ENCODE measurements at places on chromosomes 16 and 17.

GRCh38 chr16:14088155-14088753 lies 17.1 kb downstream of the MRTFB start:
- DNase-seq, result no peak

DNA sequence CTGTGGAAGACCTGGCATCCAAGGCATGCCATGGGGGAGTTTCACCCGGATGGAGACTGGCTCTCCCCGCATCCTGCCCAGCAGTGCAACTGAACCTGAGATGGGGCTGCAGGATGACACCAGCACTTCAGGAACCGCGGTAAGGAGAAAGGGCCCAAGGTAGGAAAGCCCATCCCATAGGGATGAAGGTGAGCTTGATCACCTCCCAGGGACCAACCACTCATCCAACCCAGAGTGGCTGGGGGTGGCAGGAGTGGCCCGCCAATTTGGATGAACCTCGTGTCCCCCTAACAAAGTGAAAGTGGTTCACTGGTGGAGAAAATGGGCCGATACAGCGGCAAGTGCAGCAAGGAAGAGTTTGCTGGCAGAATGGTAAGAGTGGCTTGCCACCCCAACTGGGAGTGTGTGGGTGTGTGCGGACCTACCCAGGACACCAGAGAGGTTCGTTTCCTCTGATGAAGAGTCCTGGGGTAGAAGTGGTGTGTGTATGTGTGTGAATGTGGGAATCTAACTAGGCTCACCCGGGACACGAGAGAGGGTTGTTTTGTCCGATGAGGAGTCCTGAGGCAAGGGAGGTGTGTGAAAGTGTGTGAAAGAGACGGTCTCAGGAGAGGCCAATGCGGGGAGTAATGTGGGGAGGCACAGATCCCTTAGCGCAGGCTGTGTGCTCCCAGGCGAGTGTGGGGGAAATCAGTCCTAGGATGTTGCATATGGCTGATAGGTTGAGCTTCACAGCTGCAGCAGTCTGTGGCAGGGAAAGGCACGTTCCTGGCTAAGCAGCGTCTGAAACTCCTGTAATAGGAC lies 22.6 kb downstream of the ACSM1 start:
- peak; percentile 16 for DNase-seq

DNA sequence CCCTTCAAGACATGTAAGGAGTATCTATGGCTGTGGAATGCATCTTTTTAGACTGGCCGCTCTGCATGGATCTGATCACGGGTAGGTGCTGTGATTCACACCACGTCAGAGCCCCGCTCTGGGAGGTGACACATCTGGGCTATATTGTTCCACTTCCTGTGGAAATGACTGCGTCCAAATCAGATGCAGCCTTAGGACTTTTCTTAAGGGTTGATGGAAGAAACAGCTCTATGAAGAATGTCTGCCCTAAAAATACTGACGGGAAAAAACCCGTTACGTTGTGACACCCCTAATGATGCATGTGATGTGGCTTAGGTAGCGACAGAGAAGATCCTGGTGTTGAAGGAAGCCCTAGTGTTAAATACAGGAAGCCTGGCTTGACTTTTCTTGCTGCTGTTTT lies 12.2 kb downstream of the BANP start:
- no peak for DNase-seq

DNA sequence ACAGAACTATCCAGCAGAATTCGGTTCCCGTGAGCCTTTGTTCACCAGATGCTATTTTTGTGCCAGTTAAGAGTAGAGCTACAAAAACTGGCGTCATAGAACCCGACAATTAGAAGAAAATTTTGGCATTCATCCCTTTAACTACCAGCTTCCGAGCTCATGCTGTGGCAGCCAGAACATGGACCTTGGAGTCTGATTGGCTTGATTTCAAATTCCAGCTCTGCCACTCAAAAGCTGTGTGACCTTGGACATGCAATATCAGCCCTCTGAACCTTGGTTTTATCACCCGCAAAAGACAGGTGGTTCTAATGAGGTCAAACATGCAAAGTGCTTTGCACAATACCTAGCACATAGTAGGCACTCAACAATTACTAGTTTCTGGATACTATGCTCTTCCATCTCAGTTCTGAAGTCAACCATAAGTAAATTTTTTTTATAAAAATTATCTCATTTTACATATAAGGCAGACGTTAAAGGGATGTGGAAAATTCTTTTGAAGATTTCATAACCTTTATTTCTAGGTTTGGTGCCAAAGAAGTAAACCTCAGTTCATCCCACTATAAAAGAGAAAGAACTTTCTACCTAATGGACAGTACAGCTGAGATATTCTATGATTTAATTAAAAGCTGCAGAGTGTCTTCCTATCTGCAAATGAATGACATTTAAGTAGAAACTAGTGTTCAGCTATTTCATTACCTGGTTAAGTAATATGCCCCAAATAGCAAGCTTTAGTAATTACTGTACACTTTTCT lies 331.5 kb downstream of the HAPSTR1 start:
- no peak for DNase-seq

- no peak for DNase-seq
Observed at GRCh38 chr16:88511906-88512305, 58.3 kb upstream of the ZC3H18 start.

GRCh38 chr17:49887086-49887743 lies 39.3 kb upstream of the TAC4 start:
- no peak for DNase-seq

DNA sequence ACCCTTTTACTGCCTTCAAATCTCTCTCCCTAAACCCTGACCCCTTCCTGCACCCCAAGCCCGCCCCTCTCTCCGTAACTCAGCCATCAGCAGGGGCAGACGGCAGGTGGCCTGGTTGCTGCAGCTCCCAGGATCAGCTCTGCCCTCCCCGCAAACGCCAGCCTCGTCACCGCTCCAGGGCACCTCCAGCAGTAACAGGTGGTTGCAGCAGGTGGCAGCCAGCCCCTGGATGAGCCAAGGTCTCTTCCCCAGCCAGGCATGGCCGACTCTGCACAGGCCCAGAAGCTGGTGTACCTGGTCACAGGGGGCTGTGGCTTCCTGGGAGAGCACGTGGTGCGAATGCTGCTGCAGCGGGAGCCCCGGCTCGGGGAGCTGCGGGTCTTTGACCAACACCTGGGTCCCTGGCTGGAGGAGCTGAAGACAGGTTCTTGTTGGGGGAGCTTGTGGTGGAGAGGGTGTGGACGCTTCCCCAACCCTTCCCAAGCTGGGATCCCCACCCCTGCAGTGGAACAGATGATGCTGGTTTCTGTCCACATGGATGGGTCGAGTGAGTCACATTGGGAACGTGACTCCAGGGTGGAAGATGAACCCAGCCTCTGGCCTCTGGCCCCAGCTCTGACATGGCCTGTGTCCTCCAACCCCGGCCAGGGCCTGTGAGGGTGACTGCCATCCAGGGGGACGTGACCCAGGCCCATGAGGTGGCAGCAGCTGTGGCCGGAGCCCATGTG lies 558 bp downstream of the HSD3B7 start:
- peak; percentile 38 for DNase-seq

DNA sequence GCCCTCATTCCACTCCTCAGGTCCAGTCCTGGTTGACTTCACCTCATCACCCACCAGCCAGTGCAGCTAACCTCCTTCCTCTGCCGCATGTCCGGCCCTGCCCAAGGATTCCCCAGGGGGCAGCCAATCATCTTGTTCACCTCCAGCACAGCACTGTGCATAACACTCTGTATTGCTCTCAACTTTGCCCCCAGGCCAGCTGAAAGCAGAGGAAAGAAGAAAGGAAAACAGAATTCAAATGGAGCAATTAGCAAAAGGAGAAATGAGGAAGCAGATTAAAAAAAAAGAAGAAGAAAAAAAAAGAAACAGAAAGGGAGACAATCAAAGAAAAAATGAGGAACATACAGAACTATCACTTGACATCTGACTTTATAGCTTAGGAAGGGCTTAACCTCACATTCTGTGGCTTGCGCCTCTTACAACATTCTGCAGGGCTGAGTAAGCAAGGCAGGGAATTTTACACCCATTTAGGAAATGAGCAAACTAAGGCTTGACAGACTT lies 26.1 kb downstream of the GAS7 start:
- peak; percentile 92 for DNase-seq

DNA sequence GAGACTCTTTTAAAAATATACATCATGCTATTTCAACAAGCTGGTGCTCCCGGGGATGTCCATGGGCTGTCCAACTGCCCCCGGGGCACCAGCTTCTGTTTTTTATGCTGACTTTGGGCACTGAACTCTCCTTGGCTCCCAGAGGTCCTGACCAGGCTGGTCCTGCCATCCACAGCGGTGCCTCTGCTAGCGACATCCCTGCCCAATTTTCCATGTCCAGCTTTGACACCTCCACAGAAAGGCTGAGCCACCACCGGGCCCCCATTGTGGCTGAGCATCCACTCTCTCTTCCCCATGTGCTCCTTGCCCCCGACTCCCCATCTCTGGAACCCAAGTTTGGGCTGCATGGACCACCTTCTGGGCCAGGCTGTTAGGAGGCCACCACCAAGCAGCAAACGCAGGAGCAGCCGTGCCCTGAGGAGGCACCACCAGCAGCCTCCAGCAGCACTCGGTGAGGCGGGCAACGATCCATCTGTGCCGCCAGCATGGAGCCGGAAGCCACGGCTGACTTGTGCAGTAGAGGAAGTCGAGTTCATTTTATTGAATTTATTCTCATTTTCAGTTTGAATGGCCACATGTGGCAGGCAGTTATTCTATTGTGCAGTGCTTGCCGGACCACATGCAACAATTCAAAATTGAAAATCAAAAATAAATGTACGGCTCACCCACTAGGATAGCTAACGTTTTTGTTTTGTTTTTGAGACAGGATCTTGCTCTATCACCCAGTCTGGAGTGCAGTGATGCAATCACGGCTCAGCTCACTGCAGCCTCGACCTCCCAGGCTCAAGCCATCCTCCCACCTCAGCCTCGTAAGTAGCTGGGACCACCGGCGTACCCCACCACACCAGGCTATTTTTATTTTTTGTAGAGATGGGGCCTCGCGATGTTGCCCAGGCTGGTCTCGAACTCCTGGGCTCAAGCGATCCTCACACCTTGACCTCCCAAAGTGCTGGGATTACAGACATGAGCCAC lies 2.8 kb upstream of the MEAK7 start:
- no peak for DNase-seq

DNA sequence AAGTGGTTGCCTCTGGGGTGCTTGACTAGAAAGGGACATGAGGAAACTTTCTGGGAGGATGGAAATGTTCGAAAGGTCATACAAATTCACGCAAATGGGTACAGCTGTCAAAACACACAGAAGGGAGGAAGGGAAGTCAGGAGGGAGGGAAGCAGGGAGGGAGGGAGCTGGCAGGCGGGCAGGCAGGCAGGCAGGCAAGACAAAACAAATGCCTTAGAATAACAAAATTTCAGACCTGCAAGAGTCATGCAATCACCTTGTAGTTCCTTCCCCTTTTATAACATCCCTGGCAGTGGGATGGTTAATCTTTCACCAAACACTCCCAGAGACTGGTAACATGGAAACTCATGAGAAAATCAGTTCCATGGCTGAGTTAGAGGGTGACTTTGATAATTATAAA lies 189.2 kb downstream of the STX8 start:
- DNase-seq, result no peak

DNA sequence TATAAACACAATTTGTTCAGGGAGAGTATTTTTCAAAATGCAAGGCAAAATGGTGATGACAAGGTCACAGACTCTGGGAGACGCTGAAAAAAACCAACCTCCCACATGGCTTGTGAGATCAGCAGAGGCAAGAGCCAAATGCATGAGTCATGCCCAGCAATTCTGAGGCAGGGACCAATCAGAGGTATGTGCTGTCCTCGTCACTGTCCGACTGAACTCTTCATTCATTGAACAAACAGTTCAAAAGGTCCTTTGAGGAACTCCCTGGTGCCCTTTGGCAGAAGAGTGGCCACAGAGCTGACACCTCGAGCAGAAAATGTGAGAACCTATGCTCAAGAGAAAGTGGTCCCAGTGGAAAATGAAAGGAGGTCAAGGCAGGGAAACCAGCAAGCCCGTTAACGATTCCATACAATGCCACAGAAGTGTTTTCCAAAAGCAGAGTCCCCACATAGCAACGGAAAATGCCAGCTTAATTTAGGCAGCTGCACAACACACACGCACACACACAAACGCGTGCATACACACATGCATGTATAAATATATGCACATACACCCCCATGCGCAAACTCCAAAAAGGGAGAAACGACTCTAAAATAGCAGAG lies 50.9 kb downstream of the CDH11 start:
- DNase-seq, result peak; percentile 27

GRCh38 chr17:58121925-58122324 lies 26.3 kb upstream of the OR4D1 start:
- peak; percentile 57 for DNase-seq

GRCh38 chr16:48535831-48536613 lies 74.0 kb downstream of the N4BP1 start:
- peak; percentile 92 for DNase-seq

DNA sequence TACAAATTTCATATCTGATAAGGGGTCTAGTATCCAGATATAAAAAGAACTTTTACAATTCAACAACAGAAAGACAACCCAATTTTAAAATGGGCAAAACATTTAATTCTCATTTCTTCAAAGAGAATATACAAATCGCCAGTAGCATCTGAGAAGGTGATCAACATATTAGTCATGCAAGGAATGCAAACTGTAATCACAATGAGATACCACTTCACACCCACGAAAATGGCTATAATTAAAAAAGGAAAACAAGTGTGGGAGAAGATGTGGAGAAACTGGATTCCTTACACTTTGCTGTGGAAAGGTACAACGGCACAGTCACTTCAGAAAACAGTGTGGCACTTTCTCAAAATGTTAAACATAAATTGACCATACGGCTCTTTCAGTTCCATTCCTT lies 168.2 kb downstream of the VPS53 start:
- no peak for DNase-seq

- no peak for DNase-seq
Observed at GRCh38 chr16:15648135-15648730, 1.8 kb upstream of the NDE1 start.

DNA sequence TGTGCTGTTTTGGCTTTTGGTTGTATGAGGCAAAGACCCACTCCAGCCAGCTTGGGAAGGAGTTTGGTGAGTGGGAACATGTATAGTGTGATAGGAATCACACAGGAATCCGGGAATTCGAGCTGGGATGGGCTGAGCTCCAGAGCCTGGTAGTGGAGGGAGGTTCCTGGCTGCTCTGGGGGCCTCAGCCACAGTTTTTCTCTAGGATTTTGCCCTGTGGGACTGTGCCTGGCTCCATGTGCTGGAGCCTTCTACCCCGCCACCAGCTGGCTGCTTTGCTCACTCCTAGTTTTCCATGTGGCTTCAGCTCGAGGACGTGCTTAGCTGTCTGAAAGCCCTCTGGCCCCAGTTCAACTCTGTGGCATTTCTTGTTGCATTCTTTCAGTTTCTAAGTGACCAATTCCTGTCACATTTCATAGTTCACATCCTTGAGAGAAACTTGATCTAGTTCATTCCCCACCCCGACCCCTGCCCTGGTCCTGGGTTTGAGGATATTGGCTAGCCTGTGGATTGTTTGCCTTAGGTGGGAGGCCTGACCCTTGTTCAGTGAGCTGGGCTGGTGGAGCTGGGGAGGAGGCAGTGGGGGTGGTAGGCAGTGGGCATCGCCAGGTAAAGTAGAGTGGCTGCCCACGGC lies 5.0 kb downstream of the SEC14L1 start:
- DNase-seq, result no peak

GRCh38 chr16:14672403-14672971 lies 21.6 kb downstream of the PLA2G10 start:
- DNase-seq, result no peak

GRCh38 chr17:46876926-46877325 lies 25.5 kb downstream of the WNT9B start:
- DNase-seq, result no peak

- no peak for DNase-seq
Observed at GRCh38 chr17:7218758-7219157, 878 bp downstream of the DLG4 start.

Data from NB4 (cell line).